ENCODE measurements at places on chromosomes 3 and 15.

- DNase-seq: no peak
Observed at GRCh38 chr15:98401029-98401428, 247.3 kb upstream of the IGF1R start.

GRCh38 chr3:130850044-130850797 lies 43.7 kb upstream of the ATP2C1 start:
- DNase-seq: no peak

DNA sequence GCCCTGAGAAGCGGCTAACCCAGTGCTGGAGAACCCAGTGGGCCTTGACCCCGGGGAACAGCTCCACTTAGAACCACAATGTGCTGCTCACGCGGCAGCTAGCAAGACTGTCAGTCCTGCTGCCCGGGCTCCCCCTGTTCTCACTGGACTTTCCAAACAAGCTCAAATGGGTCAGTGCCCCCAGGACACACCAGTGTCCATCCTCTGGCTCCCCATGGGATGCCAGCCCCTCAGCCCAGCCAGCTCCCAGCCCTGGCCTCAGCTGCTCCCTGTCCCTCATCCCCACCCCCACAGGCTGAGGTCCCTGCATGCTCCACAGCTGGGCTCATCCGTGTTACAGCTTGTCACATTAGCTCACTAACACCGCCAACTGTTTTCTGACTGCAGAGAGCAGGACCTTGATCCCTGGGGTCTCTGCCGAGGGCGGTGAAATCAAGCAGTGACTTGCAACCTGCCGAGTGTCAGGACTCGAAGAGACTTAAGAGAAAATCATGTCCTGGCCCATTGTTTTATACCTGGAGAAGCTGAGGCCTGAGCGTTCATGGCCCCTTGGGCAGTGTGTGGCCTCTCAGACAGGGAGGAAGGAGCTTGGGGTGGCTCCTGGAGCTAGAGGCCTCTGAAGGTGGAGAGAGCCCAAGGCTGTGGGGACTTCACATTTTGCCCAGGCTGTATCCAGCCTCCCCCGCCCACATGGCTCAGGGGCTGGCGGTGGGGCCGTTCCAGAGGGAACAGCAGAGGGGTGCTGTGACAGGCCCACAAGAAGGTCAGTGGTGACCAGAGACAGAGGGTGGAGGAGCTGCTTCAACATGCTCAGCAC lies 157.5 kb downstream of the MEGF11 start:
- no peak for DNase-seq

DNA sequence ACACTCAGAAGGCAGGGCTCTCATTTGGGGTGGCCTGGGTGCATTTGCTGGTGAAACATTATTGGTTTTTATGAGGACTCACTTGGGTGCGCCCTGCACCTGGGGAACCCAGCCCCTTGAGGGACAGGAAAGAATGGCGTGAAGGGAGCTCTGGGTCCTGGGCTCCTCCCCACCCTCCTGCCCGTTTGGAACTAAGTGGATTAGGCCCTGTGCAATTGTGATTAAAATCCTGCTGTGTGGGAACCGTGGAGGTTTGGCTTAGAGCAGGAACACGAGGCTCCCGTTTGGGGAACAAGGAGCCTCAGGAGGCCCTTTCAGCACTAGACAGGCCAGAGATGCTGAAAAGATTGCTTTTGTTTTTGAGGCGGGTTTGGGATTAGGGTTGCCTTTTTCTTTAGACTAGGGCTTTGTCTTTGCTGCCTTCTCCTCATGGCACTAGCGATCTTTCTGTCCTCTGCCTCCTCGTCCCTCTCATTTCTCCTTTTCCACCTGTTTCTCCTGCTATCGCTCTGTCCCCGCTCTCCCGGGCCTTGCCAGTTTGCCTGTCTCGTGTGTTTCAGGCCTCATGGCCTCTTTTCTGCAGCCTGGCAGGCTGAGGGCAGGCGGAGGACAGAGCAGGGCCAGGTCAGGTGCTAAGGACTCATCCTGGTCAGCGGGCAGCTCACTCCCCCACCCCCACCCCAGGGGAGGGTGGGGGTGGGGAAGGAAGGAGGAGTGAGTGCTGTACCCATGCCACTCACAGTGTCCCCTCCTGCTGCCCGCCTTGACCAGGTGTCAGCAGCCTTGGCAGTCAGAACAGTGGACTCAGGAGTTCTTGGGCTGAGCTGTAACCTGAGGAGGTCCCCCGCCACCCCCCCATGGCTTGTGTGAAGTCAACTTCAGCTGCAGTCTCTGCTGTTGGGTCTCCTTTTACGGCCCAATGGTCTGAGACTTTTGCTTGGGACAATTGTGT lies 8.6 kb downstream of the MAPKAPK3 start:
- DNase-seq: no peak

DNA sequence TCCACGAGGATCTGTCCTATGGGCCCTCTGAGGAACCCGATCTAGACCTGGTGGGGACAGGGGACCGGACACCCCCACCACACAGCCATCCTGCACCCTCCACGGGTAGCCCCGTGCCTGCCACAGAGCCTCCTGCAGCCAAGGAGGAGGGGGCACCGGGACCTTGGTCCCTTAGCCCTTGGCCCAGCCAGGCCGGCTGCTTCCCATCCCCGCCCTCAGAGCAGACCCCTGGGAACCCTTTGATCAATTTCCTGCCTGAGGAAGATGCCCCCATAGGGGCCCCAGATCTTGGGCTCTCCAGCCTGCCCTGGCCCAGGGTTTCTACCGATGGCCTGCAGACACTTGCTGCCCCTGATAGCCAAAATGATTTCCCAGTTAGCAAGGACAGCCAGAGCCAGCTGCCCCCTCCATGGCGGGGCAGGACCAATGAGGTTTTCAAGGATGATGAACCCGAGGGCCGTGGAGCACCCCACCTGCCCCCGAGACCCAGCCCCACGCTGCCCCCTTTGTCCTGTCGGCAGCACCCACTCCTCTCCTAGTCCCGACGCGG lies 91.5 kb downstream of the TBC1D2B start:
- no peak for DNase-seq

GRCh38 chr3:164236851-164237250 lies 841.4 kb downstream of the SI start:
- DNase-seq: no peak

DNA sequence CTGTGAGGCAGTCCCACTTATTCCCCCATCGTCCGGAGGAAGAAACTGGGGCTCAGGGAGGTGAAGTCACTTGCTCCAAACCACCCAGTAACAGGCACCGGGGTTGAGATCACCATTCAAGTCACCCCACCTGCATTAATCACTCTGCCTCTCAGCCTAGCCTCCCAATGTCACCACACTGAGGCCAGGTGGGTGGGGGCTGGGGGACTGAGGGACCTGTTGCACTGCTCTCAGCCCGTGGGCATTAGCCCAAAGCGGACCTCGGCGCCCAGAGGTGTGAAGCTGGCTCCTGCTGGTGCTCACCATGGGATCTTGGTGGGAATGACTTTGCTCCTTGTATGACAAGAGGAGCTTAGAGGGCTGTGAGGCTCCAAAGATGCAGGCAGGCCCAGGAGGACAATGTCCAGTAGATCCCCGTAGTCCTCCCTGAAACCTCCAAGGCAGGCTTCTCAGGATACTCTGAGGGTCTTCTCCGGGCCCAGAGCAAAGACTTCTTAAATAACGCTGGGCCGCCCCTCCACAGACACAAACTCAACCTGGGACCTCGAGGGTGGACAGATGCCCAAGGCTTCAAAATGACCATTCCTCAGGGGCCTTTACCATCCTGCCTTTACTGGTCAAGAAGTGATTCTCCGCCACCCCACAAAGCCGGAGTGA lies 1.7 kb downstream of the NT5DC2 start:
- no peak for DNase-seq

DNA sequence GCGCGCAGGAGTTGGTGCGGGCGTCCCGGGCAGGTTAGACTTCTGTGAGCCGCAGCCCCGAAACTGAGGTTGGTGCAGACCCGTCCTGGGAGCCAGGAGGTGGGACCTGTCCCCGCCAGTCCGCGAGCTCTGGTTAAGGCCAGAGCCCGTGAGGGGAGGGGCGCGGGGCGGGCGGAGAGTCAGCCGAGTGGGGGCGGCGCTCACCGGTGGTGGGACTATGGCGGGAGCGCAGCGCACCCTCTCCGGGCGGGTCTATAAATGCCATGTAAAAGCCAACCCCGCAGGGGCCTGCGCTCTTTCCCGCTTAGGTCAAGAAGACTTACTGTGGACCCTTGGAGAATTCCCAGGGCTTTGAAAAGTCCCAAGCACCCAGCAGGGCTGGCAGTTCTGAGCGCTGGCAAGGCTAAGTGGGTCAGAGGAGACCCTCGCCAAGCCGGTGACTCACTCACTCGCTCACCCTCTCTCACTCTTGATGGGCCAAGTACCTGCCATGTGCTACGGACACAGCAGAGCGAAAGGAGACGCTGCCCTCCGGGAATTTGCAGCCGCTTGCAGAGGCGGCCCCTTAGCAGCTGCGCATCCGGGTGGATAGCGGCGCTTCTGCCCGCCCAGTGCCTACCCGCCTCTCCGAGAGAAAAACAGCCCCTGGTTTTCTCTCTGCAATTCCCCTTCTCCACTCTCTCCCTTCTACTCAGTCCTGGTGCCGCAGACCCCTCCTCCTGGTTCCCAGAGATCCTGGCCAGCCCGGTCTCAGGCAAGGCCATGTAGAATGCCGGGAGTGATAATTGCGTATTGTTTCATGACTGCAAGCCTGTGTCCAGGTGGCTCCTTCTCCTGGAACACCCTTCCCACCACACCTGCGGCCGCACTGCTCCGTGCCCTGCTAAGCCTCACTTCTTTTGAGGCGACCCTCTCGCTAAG lies at the start of gene ALDH1L1:
TSS of gene ALDH1L1 (minus strand) at position 110 of the 921 bp plus-strand sequence. CDS start 19,607 bp downstream, outside the sequence.
- DNase-seq: no peak

DNA sequence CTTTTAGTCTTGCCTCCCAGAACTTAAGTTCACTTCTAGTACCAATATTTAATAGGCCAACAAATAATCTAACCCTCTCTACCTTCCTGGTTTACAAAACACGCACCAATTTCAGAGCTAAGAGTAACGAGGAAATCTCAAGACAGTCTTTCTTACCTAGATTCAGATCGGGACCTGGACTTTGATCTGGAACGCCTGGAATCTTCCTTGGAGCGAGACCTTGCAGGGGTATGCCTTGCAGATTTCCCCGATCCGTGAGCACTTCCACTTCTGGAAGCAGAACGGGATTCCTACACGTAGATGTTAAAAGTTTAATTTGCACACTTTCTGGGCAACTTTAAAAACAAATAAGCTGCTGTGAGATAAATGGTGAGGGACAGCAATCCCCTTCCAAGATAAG lies 11.4 kb downstream of the TRA2B start:
- DNase-seq: no peak

- DNase-seq: no peak
Observed at GRCh38 chr3:102156426-102156825, 278.4 kb upstream of the ZPLD1 start.

DNA sequence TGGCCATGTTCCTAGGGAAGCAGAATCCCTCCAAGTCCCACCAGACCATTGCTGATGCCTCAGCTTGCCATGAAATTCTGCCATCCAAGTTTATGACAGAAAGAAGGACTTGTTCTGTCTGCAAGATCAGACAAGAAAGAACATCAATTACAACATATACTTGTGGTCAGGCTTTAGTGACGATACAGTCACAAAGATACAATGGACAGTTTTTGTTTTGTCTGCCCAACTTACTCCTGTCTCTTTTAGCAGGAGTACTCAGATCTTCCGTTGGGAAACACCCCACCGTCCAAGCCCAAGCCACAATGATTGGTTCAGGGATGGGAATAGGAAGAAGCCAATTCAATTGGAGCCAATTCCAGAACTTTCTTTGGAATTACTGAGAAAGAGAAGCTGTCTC lies 15.7 kb downstream of the KLHL6 start:
- no peak for DNase-seq

DNA sequence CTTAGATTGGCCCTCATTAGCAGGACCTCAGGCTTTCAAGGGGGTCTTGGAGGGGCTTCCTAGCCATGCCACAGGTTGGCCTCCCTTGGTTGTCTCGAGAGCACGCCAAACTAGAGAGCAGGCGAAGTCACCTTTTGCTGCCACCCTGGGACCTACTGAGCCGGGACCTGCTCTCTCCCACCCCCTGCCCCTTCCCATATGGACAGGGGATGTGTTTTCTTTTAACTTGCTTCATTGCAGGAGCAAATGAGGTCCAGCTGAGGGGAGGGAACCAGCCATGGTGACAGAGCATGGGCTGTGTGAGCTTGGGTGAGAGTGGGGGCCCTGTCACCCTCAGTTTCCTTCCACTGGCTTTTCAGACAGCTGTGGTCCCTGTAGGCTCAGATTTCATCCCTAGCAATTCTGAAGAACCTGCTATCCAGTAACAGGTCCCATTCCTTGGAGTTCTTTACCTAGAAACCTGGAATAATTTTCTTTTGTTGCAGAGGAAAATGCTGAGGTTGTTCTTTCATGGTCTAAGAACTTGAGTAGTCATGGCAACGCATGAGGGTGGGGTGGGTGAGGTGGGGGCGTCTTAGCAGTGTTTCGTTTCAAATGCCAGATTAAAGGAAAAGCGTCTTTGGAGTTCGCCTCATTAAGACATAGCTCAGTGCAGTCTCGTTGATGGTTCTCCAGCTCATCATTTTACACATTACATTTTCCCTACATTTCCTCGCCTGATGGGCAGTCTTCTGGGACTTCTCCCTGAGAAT lies 20.1 kb upstream of the MAGEF1 start:
- DNase-seq: no peak

DNA sequence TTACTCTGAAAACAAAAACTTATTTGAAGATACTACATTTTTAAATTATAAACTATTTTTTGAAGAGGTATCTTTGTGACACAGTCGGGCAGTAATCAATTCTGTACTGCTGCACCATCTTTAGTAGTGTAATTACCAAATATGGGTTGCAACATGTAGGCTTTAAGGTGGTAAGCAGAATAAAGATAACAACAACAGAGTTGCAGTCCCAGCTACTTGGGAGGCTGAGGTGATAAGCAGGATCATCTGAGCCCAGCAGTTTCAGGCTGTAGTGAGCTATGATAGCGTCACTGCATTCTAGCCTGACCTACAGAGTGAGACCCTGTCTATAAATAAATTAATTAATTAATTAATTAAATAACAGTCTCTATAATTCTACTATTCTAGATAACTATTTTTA lies 6.0 kb downstream of the PLOD2 start:
- DNase-seq: no peak

- DNase-seq: no peak
Observed at GRCh38 chr3:13148126-13148525, 74.9 kb upstream of the IQSEC1 start.

DNA sequence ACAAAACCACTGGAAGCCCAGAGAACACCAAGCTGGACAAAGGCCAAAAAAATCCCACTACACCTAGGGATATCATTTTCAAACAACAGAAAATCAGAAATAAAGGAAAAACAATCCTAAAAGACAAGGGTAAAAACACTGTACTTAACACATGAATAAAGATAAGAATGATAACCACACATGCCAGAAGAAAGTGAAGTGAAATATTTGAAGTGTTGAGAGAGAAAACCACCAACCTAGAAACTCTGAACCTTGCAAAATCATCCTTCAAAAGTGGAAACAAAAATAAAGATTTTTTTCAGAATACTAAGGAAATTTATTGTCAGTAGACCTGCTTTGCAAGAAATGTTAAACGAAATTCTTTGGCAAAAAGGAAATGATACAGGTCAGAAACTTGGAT lies 45.1 kb downstream of the KPNA1 start:
- DNase-seq: no peak
